NCI-H1105 treated with DMSO at 0.1 percent for 48 hours (cell line): ENCODE measurements at places on chromosomes 1 and 21.

GRCh38 chr1:246674049-246674448 lies 50.2 kb upstream of the SCCPDH start:
- DNase-seq = no peak

DNA sequence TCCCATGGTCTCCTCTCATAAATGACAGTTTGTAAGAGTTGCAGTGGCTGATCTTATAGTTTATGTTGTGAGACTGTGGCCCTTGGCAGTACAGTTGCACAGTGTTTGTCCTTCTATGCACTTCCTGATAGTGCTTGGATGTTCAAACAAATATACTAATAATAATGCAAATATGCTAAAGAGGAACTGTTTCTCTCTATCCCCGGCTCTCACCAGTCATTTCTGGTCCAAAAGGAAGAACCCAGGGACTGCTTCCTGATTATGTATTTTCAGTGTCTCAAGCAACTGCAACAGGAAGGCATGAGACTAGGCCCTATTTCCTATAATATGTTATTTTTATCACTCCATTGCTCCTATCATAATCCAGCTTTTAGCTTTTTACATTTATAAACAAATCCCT lies 17.0 kb upstream of the SUCO start:
- DNase-seq = no peak

DNA sequence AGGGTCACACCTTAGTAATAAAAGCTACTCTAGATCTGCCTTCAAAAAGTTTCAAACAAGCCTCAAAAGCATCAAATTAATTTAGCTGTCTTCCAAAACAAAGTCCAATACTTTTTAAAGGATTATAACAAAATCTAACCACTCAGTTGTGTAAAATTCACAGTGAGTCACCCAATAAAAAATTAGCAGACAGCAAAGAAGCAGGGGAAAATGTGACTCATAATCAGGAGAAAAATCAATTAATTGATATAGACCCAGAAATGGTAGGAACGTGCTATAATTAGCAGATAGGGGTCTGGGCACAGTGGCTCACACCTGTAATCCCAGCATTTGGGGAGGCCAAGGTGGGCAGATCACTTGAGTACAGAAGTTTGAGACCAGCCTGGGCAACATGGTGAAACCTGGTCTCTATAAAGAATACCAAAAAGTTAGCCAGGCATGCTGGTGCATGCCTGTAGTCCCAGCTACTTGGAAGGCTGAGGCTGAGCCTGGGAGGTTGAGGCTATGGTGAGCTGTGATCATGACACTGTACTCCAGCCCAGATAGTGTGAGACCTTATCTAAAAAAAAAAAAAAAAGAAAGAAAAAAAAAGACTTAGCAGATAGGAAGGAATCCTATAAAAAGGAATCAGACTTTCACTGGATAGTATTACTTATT lies 8.1 kb upstream of the MYOG start:
- no peak for DNase-seq

DNA sequence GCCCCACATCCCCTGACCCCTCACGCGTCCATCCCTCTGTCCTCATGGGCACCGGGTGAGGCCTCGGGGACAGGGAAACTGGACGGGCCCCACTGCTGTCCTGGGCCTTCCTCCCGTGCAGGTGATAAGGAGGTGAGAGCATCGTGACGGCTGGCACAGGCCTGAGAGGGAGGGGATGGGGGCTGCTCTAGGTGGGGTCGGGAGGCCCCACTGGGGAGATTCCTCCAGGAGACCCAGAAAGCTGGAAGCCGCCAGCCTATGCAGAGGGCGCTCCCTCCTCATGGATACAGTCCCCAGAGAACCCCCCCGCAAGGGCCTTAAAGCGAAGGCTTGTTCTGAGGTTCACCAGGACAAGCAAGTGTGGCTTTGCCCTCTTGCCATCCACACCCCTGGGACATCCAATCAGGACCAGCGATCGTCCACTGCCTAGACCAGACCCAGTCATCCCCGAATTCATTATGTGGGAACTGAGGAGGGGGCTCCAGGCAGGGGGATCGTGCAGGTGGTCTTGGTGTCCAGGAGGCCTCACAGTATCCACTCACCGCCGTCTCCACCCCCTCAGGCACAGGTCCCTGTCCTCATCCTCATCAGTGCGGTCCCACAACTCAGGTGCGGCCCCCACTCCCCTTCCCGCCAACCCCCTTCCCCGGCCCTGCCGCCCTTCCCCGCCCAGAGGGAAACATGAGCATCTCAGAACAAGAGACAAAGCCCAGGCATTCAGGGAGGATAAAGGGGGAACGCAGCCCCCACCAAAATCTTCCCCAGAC lies 45.3 kb upstream of the COL18A1 start:
- DNase-seq = no peak

DNA sequence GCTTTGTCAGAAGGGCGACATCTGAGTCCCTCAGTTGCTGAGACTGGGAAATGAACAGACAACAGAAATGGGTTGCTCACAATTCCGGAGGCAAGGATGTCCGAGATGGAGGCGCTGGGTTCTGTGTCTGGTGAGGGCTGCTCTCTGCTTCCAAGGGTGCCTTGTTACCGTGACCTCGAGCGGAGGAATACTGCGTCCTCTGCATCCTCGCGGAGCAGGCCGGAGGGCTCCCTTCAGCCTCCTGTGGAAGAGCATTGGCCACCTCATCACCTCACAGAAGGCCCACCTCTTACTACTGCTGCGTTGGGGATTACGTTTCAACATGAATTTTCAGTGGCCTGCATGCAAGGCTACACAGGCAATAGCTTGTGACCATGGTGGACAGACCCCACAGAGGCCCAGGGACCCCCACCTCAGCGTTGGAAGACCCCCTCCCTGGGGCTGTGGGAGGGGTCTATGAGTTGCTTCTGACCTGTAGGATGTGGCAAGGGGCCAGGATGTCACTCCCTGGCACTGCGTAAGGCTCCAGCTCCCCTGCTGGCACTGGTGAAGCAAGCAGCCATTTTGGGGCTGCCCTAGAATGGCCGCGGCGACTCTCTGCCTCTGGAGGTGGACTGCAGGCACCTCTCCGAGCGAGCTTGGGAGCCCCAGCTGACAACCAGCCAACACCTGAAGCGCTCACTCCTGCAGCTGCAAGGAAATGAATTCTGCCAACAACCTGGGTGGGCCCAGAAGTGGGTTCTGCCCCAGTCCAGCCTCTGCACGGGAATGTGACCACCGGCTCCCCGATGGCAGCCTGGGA lies 36.3 kb upstream of the COL6A1 start:
- no peak for DNase-seq

GRCh38 chr1:36157115-36157903 lies 1.3 kb downstream of the MAP7D1 start:
- DNase-seq = no peak

DNA sequence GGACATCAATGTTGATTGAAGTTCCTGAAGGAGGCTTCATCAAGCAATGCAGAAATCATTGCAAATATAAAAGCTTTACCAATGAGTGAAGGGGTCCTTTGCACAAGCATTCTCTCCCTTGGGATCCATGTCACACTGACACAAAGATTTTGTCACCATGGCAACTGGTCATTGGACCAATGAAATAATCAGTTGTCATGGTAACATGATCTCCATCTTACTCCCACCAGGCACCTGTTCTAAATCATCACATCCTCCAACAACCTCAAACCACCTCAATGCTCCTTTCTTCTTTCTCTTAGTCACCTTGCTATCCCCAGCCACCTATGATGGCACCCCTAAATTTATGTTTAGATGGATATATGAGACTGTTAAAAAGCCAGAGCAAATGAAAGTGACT lies 13.5 kb upstream of the FOXJ3 start:
- peak; percentile 45 for DNase-seq

DNA sequence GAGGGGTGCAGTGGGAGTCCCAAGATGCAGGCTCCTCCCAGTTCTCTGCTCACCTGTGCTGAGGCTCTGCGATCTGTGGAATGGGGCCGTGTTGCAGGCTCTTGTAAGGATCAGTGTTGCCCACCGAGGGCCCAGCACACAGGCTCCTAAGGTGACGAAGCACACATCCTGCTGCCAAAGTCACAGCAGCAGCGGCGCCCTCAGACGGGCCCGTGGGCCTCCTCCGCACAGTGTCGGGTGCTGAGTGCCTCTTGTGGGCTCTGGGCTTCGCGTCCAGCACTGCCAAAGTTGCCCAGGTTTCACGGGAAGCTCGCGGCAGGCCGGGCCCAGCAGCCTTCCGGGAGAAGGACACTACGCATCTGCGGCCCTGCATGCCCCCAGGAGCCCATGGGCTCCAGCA lies 72.1 kb upstream of the ABCG1 start:
- DNase-seq = no peak

- no peak for DNase-seq
Measured at GRCh38 chr1:43634721-43635120, 15.2 kb upstream of the KDM4A start.

DNA sequence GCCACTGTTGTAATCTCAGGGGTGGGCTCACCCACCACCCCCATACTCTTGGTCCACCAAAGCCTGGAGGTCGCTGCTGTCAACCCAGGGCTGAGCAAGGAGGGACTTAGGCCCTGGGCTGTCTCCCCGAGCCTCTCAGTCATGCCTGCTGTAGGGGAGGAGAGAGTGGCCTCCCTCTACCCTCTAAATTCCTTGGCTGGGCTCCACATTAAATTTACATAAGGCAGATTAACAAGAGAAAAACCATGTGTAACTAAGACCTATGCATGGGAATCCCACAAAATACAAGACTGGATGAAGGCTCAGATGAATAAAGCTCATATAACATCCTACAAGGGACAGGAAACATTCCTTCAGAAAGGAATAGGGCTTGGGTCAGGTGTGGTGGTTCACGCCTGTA lies 1.8 kb upstream of the PIK3CD start:
- DNase-seq = no peak

DNA sequence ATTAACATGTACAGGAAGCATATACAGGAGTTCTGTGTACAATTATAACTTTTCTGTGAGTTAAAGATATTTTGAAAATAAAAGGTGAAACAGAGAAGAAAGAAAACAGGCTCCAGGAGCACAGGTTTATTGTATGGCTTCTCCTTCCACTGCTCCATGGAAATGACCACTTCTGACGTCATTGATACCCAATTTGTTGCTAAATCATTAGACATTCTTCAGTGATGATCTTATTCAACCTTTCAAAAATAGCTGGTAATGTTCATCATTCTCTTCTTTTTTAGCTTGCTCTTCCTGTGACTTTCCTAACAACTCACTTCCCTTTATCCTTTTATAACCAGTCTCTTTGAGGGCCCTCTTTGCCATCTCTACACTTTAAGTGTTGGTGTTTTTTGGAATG lies 77.8 kb downstream of the KCNK2 start:
- DNase-seq = no peak

DNA sequence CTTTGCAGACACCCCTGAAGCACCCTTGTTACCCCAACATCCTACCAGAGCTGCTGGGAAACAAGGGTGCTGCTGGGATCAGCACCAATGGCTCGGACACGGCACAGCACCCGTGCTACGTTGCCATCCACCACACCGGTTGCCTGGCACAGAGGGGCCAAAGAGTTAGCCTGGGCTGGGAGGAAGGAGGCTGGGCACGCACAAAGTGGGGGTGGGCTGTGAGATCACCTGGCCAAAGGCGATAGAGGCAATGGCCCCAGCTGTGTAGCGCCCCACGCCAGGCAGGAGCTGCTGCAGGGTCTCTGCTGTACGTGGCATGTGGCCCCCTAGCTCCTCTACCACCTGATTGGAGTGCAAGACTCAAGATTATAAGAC lies 5.6 kb downstream of the HPDL start:
- DNase-seq = no peak

DNA sequence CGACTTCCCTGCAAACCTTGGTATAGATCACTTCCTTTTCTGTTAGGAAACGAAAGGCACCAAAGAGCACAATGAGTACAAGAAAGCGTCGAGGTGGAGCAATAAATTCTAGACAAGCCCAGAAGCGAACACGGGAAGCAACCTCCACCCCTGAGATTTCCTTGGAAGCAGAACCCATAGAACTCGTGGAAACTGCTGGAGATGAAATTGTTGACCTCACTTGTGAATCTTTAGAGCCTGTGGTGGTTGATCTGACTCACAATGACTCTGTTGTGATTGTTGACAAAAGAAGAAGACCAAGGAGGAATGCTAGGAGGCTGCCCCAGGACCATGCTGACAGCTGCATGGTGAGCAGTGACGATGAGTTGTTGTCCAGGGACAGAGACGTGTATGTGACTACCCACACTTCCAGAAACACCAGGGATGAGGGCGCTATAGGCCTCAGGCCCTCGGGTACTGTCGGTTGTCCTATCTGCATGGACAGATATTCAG lies 18.5 kb downstream of the FAM89A start:
- DNase-seq = no peak

DNA sequence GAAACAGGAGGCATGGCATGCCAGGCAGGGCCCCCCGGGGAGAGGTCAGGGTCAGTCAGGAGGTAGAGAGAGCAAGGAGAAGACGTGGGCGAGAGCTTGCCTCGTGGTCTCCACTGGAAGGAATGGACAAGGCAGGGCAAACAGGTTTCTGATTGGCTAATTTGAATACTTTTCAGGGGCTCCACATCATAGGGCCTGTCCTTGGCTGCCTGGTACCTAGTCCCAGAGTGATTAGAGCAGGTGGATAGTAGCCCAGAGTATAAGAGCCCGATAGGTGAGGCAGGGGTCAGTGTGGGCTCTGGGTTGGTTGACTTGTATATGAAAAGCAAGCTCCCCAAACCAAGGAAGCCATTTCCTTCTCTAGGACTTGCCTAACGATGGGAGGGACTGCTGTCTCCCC lies 178.6 kb downstream of the ZP4 start:
- no peak for DNase-seq

- DNase-seq = no peak
Measured at GRCh38 chr21:45326891-45327440, 39.3 kb upstream of the POFUT2 start.

DNA sequence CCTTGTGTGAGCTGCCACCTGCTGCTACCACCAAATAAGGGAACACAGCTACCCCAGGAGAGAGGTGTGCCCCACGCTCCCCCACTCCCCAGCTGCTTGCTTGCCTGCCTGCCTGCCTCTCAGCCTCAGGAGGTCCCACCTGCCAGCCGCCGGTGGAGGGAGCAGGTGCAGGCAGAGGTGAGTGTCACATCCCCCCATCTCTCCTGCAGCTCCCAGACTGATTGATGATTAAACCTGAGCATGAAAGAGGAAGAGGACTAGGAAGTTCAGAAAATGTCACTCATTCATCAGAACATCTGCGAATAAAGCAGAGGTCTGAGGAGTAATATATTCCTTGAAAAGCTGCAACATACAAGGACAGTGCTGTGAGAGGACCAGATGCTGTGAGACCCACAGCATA lies 58.6 kb upstream of the HIVEP3 start:
- peak; percentile 89 for DNase-seq

GRCh38 chr1:218930472-218931241 lies 243.0 kb upstream of the LYPLAL1 start:
- no peak for DNase-seq

GRCh38 chr21:38797470-38797869 lies 8.3 kb upstream of the ETS2 start:
- no peak for DNase-seq

DNA sequence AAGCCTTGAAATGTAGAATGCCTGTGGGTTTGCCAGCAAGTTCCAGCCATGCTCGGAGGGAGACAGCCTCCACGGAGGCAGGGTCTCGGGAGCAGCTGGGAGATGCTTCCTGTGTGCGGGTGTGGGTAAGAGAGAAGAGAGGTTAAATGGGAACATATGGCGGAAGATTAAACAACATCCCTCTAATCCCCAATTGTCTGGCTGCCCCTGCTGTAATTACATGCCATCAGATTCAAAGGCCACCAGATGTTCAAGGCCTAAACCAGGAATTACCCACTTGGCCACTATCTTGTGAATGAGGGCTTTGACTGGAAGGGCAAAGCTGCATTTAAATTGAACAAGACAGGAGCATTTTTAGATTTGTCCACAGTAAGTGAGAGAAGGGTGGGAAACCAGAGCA lies 81.4 kb upstream of the BACE2 start:
- no peak for DNase-seq
